SHP77 (cell line): ENCODE measurements at places on chromosomes 6 and 20.

GRCh38 chr20:63753381-63753780, 13.8 kb downstream of the SLC2A4RG start:
- no peak for DNase-seq

- DNase-seq = no peak
These were observed 158.6 kb upstream of the RIMS1 start for GRCh38 chr6:71727632-71728294.

GRCh38 chr6:136209496-136209895, 40.6 kb downstream of the MTFR2 start:
- no peak for DNase-seq

- DNase-seq = no peak
These were observed 12.5 kb downstream of the TFAP2B start for GRCh38 chr6:50831186-50831585.

GRCh38 chr6:95017922-95018321, 559.4 kb upstream of the MANEA start:
- DNase-seq = no peak

- DNase-seq = no peak
These were observed 50.2 kb downstream of the ARHGAP18 start for GRCh38 chr6:129659590-129660345.

GRCh38 chr6:138088326-138088762, 18.9 kb downstream of the PERP start:
- no peak for DNase-seq

DNA sequence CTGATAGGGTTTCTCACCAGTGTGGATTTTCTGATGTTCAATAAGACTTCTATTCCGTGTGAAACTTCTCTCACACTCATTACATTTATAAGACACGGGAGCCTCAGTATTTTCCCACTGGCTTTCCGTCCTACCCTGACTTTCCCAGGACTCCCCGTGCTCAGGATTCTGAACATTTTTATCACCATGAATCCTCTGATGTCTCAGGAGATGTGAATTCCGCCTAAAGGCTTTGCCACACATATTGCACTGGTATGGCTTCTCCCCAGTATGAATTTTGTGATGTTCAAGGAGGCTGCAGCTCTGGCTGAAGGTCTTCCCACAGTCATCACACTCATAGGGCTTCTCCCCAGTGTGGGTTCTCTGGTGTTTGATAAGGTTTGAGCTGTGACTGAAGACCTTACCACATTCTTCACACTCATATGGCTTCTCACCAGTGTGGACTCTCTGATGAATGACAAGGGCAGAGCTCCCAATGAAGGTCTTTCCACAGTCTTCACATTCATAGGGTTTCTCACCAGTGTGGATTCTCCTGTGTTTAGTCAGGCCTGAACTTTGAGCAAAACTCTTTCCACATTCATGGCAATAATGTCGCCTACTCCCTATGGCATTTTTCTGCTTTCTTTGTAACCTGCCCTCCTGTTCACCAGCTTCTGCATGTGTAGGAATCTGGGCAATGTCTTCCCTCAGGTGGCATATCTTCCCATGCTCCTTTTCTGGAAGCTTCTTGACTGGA, 6.7 kb downstream of the ZKSCAN4 start:
- DNase-seq = no peak

DNA sequence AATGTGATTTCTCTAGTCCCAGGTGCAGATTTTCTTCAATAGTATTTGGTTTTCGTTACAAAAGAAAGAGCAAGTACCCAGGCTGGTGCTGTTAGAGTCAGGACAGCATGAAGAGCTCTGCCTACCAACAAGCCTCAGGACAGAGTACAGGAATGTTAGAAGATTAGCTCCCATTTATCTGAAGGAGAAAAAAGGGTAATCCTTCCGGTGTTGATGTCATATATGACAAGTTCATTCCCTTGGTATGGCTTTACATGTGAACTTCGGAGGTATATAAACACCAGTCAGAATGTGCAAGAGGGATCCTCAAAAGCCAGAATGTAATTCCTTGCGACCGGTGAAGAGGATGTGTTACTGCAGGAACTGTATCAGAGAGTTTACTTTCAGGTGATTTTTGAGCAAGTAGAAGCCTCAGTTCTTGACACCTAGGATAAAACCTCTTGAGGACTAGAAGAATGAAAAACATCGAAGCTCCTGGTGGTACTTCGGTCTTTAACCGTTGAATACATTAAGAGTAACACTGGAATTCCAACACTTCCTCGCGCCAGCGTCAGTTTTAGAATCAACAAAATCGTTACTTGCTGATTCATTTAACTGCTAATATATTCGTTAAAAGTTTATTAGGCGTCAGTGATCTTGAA, 194.2 kb upstream of the ZNF184 start:
- DNase-seq = no peak

DNA sequence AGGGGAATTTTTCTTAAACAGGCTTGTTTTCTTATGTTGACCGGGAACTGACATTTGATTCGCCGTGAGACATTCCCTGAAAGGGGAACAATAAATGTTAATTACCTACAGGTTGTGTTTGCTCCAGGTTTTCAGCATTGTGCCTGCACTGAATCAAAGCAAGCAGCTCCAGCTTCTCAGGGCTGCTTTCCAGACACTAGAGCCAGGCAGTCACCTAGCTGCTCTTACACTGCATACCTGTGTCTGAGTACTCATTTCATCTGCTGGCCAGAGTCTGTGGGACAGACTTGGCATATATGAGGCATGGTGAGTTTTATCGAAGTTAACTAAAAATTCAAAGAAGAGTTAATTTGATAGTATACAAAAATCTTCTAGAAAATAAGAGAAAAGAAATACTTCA, 951.8 kb upstream of the MAP3K7 start:
- no peak for DNase-seq

GRCh38 chr20:39090906-39091305, 128.8 kb downstream of the DHX35 start:
- DNase-seq = no peak

- no peak for DNase-seq
These were observed 17.4 kb upstream of the AKAP7 start for GRCh38 chr6:131117878-131118277.

DNA sequence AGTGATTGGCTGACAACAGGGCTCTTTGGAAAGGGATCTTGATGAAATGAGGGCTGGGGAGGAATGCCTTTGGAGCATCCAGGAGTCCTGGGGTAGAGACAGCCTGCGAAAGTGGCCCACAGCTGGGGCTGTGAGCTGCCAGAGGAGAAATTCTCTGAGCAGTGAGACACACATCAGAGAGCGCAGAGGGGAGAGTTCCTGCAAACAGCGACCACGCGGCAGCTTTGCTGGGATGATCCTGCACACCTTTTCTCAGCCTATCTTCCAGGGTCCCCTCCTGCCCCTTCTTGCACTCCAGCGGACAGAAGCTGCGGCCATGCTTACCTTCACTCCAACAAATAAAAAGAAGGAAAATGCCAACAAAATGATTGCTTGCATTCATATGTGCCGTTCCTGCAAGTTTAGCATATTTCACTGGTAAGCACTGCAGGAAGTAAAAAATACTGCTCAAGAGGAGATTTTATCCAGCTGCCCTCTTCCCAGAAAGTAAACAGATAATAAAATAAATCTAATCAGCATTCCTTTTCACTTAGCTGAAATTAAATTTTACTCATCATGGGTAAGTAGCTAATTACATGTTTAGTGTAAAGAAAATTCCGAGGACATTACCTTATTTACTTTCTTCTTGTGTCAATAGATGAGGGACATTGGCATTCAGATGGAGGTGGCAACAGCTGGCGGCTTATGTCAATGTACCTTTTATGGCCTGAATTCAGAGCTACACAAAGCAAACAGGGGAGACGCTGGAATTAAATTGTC, 339.9 kb upstream of the ARID1B start:
- peak; percentile 88 for DNase-seq

GRCh38 chr6:158611541-158612370, 32.8 kb downstream of the DYNLT1 start:
- DNase-seq = no peak

DNA sequence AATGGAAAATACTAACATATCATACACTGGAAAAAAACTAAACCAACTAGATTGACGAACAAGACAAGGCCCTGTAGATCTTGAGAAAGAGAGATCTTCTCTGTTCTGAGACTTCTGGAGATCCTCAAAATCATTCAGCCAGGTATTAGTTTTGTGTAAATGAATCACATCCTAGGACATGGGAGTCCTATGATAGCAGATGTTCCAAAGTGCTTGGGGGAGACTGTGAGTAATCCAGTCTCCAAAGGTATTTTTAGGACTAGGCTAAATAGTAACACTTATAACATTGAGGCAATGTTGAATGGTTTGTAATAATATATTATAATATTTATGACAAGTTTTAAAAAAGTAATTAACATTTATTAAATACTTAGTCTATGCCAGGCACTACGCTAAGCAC, 275.0 kb downstream of the BTBD9 start:
- no peak for DNase-seq

DNA sequence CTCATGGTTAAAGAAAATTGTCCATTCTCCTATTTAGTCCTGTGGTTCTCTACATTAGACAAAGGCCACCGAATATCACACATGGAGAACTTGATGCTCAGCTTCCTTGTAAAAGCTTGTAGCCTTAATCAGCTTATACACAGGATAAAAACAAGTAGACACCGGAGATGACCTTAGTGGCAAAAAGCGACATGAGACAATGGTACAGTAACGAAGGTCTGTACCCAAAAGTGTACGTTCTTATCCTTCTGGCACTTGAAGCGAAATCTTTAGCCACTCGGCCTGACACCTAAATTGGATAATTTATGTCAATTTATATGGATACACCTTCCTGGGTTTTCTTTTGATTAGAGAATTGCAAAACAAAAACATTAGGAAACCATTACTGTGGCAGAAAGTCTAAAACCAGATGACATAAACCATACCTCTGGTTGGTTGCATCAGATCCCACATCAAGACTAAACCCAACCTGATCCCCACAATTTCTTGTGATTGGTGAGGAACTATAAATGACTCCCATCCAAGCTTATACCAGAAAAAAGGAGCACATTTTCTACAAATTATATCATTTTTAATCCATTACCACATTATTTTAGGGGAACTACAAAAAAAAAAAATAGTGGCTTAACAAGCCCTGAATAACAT, 6.1 kb downstream of the RBM39 start:
- no peak for DNase-seq

DNA sequence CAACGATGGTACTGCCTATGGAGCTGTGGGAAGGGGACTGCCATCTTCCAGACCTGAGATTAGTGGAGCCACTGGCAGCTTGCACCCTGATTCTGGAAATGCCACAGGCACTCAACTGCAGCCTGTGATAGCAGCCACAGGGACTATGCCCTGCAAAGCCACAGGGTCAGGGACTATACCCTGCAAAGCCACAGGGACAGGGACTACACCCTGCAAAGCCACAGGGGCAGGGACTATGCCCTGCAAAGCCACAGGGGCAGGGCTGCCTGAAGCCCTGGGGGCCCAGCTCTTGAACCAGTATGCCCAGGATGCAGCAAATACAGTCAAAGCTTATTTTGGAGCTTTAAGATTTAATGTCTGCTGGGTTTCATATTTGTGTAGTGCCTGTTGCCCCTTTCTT, 346.6 kb downstream of the C6orf118 start:
- DNase-seq = no peak

GRCh38 chr6:157145656-157146285, 177.5 kb downstream of the TMEM242 start:
- DNase-seq = no peak

DNA sequence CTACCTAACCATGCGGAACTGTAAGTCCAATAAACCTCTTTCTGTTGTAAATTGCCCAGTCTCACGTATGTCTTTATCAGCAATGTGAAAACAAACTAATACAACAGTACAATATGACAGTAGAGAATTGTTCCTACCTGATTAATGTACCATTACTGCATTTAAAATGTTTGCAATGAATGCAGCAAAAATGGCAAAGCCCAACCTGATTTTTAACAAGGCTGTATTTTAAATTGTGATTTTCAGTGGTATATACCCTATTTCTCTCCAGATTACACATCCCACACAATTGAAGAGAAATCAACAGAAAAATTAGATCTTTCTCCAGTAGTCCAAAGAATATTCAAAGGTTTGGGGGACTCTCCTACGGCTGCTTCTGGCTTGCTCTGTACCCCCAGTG, 3.3 kb upstream of the PCSK2 start:
- DNase-seq = no peak

DNA sequence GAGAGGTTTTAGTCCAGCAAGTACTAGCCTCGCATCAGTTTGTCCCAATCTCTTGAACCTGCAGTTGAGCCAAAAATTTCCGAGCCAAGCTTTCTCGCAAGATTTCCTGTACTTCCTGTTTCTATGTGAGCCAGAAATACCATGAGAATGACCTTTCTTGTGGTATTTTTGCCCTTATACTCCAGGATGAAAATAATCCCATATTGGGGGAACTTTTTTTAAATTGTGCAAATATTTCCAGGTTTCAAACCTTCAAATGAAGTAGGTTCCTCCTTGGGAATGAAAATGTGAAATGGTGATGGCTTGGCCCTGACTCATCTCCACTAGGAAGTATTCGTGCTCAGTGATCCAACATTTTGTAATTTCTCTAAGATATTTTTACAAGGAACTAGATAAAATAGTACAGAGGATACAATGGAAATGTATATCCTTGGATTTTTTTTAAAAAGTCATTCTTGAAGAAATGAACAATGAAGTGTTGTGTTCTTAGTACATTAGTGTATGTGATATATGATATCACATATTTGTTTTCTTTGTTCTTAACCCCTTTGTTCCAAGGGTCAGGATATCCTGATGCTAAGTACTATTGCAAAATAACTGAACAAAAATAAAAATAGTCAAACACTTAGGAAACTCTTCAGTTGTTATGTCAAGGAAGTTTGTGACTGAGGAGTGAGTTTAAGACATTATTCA, 184.0 kb downstream of the PDE7B start:
- no peak for DNase-seq

DNA sequence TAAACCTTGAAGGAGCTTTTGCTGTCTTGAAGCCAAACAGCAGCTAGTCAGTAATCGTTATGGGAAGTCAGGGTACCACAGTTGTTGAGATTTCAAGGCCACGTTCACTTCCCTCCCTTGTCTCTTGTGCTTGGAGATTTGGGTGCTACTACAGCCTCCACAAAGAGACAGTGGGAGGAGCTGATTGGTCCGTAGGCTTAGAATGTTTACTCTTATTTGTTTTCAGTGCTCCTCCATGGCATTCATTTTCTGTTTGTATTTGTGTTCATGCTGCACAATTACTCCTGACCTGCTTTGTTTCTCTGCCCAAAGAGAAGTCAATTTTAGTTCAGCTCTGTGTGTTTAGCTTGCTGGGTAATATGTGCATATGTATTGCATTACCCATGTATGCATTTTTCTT, 147.7 kb downstream of the PRL start:
- DNase-seq = peak; percentile 49

GRCh38 chr6:15524861-15525401, 137.9 kb downstream of the DTNBP1 start:
- DNase-seq = no peak

GRCh38 chr6:150004101-150004782, 21.1 kb downstream of the RAET1L start:
- DNase-seq = no peak

GRCh38 chr6:71349395-71349794, 60.8 kb downstream of the OGFRL1 start:
- DNase-seq = no peak

GRCh38 chr20:14536738-14537137, 199.3 kb upstream of the FLRT3 start:
- DNase-seq = no peak

GRCh38 chr20:37902504-37903313, at the start of gene VSTM2L:
VSTM2L (plus strand) TSS chr20:37903127; CDS start chr20:37903351, 224 bp downstream.
- DNase-seq = no peak
